ENCODE measurements at places on chromosomes 3 and 15.

DNA sequence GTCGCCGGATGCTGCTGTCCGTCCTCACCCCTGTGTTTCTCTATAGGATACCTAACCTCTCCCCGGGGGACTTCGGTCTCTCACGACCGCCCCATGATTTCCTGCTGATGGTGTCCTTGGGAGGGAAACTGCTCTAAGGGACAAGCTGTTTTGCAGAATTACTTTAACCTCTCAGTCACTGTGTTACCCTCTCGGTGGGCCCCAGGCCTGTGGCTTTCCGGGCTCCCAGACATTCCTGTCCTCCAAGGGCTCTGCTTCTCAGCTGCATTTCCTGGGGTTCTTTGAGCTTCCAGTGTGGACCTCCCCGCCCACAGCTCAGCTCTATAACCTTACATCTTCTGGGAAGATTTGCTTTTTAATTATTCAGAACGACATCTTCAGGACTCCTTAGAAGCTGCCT lies 40.9 kb downstream of the CHST2 start:
- DNase-seq = no peak

DNA sequence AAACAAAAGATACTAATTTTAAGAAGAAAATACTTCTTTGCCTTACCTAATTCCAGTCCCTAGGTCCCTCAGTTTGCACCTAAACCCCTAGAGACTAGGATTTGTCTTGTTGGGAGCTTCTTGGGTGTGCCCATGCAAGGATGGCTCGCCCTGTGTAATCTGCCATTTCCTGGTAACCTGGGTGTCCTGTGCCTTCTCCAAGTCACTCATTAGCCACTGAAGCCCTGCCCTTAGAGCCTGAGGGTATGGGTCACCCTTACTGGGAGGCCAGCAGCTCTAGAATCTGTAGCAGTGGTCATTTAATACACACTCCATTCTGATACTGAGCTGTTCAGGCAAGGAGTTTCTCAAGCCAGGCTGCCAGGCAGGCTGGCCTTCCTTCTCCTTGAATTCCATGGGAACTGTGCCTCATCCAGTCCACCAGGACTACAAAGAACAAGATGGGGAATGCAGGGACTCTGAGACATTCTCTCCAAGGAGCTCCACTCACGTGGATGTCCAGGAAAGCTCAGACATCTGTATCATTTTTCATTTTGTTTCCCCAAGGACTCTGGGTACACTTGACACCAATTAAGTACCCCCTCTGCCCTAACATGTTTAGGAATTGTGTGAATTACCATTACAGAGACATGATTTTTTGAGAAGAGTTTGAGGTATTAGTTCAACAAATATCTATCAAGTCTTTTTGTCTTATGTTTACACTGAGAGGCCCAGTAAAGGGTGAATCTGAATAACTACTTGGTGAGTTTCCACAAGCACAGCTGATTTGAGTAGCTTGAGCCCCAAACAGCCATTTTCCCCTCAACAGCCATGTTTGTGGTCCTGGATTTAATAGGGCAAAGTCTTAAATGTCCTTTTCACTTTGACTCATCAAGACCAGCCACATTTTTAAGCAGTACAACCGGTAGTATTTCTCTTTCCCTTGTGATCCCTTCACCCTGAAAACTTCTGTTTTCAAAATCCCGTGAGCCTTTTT lies 52.6 kb downstream of the ARNT2 start:
- DNase-seq = peak; percentile 53

DNA sequence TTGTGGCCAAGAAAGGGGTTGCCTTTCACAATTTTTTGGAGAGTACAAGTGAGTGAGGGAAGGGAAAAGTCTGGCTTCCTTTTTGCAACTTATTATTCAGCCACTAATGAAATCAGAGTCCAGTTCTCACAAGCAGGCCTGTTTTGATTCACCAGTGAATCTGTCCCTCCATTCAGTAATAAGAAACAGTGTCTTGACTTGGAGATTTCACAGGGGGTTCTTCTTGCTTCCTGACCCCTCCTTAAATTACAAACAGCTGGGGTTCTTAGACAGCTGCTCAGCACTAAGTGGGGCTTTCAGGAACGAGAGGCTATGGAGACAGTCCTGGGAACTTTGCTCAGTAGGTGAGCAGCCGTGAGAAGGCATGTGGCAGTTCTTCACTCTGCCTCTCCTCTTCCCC lies 24.5 kb downstream of the SEMA3G start:
- peak; percentile 17 for DNase-seq

DNA sequence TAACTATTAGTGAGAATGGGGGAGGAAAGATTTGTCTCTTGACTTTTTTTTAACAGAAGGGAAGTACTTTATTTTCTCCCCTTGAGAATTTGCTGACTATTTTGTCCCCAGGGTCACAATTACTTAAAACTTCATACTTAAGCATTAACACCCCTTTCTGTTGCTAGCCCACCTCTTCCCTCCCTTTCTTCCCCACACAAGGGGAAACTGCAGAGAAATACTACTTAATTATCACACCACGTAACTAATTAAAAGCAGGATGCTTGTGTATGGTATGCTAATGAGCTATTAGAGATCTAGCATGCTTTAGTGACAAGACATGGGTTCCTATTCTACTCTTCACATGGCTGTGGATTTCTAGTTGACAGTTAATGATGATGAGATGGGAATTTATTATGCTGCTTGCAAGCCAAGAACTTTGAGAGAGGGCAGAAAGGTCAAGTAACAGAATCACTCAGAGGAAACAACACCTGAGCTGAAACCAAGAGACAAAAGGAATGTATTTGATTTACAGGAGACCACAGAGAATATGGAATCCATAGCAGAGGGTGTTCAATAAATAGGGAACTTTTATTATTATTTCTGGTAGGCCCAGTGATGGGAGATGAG lies 179.2 kb downstream of the LSAMP start:
- DNase-seq = no peak

GRCh38 chr3:96214941-96215340 lies 599.5 kb upstream of the EPHA6 start:
- no peak for DNase-seq

DNA sequence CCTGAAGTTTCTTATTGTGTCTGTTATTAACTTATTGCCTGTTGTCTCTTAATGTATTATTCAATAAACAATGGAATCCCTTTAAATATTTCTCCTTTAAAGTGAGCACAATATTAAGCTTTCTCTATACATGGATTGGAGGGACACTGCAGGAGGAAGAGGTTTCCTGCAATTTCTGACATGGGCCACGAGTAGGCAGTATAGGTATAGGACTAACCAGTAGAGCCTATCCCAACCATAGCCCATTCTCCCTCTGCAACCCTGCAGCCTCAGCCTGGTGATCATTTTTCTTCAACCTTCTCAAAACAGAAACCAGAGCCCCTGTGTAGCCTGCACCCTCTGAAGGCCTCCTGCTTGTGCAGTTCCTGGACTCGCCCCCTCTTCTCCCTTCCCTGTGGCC lies 124.8 kb downstream of the NEK10 start:
- no peak for DNase-seq

DNA sequence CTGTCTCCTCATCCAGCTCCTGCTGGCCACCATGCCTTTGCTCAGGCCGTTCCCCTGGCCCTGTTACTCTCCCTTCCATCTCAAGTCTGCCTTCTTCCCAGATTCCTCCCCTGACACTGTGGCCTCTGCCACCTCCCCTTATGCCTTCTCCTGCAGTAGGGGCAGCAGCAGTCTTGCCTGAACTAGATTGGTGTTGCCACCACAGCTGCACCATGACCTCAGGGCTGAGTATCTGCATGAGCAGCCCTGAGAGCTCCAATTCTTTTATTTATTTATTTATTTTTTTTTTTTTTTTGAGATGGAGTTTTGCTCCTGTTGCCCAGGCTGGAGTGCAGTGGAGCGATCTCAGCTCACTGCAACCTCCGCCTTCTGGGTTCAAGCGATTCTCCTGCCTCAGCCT lies 13.8 kb upstream of the CAMP start:
- no peak for DNase-seq

DNA sequence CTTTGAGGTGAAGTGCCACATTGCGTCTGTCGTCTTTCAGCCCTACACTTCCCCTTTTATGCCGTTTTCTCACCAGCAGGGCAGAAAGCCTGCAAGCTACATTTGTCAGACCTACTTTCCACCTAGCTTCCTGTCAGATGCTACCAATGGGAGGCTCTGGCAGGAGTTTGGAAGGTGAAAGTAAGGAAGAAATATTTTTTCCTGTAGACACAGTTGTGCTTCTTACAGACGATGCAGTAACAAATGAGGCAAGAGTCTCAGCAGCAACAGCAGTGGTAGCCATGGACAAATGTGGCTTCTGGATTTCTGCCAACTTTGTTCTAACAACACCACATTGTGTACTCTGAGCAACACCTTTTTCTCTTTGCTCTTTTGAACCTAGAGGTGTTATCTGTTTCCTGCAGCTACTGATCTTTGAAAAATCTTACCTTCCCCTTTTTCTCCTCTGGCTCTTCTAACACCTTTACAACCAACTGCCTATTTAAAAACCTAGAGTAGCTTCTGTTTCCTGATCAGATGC lies 70.6 kb upstream of the STT3B start:
- no peak for DNase-seq

DNA sequence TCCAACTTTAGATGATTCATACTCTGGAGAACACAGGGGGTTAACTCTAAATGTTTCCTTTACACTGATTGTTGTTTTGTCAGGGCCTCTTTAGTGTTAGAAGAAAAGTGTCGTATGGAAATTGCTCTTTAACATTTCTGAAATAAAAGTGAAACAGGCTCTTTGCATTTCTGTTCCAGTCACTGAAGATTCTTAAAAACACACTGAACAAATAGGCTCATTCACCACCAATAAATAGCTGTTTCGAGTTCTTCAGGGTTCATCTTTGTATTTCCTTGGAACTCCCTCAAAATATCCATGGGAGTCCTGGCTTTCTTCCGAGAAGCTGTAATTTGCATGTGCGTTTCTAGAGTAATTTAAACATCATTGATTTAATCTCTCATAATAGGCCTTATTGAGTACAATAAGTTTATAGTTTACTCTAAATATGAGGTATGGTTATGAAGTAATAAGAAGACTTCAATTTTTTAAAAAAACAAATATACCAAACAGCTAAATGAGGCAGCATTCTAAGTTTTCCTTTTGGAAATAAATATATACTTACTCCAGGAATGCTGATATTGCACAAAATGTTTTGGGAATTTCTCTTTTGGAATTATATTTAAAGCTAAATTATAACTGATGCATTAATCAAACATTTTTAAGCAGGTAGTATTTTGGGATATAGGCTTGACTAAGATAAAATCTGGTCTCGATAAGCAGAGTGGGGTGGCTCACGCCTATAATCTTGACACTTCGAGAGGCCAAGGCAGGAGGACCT lies 327.4 kb downstream of the EPHA3 start:
- no peak for DNase-seq

DNA sequence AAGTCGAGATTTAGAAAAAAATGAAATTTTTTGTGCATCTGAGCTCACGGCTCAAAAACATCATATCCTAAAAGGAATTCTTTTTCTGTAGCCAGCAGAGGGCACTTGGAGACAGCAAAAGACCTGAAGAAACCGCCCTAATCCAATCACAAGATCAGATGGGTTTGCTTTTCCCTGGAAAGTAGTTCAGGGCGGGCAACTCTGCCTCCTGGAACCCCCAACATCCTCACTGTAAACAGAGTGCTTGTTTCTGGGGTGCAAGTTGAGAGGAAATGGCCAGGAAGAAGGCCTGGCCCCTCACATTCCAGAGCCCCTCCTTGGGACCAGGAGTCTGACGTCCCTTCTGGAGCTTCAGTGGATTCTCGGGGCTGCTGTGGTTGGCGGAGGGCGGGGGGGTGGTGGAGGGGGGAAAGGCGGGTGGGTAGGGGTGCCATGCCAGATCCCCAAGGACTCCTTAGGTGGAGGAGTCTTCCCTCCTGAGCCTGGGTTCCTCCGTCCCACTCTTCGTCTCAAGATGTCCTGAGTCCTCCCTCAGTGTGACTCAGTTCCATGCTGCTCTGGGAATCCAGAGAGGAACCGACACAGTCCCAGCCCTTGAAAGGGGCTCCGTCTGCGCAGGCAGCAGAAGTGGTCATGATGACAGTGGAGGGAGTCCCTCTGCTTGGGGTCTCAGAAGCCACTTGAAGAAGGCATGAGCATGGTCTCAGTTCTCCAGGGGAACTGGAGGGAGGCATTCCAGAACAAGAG lies 35.9 kb downstream of the CCK start:
- DNase-seq = no peak

DNA sequence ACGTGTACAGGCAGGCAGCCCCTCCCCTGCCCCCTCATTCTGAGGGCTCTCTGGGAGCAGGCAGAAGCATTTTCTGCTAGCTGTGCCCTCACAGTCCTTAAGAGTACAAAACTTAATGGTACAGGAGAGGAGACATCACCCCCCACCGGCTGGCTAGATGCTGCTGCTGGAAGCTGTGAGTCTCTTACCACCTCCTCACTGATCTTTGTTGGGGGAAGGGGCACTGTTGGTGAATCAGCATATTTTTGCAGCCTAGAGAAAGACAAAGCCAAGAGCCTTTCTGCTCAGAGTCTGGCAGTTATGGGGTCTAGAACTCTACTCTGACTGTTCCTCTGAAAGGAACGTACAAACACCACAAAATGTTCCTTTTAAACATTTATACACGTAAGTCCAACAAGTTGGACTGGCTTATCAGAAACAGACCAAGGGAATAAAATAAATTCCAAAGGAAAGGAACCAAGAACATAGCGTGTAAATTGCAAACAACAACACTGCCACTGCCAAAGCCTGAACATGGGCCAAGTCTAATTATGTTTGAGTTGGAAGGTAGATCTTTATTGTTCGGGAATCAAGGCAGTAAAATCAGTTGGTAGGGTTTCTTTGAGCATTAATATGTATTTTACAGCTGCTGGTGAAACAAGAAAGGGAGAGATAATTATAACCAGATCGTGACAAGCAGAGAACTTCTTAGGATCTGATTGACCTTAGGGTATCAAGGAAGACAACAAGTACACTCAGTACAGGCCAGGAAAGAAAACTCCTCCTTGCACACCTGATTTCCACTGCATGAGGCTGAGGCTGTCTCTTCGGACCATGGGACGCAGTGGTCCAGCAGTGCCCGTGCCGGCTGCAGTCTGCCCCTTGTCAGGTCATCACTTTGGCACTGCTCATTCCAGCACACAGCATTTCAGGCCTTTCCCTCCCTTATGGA lies 27.4 kb downstream of the CLK3 start:
- DNase-seq = no peak

GRCh38 chr3:76352511-76353284 lies 567.3 kb upstream of the ZNF717 start:
- no peak for DNase-seq

- no peak for DNase-seq
These were observed 28.6 kb upstream of the PLXNA1 start for GRCh38 chr3:126954141-126954842.

GRCh38 chr15:68231102-68231818 lies 1.7 kb upstream of the CLN6 start:
- DNase-seq = no peak

- no peak for DNase-seq
These were observed 1125.4 kb downstream of the ROBO1 start for GRCh38 chr3:78642226-78643035.

GRCh38 chr3:22474706-22475445 lies 723.9 kb upstream of the ZNF385D start:
- DNase-seq = no peak

GRCh38 chr15:40379853-40380252 lies 2.7 kb upstream of the KNSTRN start:
- DNase-seq = no peak

All from left forelimb (tissue), 1 donor.